ENCODE measurements at places on chromosomes 13 and 19.

- no peak for DNase-seq
Measured at GRCh38 chr13:56886398-56886797, 254.3 kb upstream of the PRR20A start.

GRCh38 chr13:39935155-39935554 is 279.7 kb downstream of the COG6 start:
- DNase-seq: no peak

DNA sequence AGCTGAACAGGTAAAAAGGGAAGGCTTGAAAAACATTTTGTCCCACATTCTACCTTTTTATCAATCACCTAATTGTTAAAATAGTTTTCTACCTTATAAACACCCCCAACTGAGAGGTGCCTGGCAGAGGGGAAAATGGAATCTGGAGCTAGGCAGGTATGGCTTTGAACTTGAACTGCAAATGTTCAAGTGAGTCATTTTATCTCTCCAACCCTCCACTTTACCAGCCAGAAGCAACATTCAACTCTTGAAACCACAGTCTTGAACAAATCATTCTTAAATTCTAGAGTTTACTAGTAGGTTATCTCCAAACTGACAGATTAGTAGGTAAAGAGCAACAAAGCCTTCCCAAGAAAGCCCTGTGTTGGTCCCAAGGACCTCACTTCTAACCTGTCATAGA is 116.9 kb downstream of the ABCC4 start:
- DNase-seq: no peak

- DNase-seq: no peak
Measured at GRCh38 chr13:33963134-33963533, 145.2 kb downstream of the RFC3 start.

DNA sequence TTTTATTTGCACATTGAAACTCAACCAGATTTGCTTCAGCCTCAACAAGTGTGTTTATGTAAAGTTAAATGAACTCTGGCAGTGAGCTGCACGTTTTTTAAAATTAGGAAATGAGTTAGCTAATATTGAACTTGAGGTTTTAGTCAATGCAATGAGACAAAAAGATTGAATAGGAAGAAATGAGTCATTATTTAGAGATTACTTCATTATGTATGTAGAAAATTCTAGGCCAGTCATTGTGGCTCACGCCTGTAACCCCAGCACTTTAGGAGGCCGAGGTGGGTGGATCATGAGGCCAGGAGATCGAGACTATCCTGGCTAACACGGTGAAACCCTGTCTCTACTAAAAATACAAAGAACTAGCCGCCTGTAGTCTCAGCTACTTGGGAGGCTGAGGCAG is 22.8 kb upstream of the CD70 start:
- DNase-seq: no peak

GRCh38 chr19:4504297-4504701 is 14.0 kb downstream of the PLIN4 start:
- no peak for DNase-seq

- DNase-seq: no peak
Measured at GRCh38 chr13:99486996-99487395, 14.3 kb upstream of the TM9SF2 start.

DNA sequence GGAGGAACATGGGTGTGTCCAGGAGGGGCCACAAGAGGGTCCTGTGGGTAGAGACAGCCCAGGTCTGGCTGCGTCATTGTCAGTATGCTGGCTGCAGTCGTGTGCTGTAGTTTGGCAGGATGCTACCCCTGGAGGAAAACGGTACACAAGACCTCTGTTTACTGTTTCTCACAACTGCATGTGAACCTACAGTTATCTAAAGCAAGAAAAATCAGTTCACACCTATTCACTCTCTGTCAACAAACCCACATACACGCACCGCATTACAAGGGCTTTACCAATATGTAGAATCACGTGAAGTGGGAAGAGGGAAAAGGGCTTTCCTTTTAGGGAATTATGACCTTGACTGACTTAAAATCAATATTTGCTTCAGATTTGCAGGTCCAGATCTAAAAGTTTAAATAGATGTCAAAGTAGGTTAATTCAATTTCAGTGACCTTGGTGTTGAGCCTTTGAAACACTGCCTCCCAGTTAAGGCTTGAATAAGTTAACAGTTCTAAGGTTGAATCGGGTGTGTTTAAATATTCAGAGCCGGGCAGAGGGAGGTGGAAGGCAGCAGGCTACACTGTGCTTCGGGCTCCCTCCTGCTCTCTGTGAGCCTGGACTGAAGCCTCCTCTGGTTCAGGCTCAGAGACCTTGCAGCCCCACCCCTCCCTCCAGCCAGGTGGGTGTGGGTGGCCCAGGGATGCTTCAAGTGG is 17.2 kb upstream of the MCF2L start:
- no peak for DNase-seq

GRCh38 chr19:33521480-33522370 is at the start of gene PEPD:
Gene PEPD, minus strand, starts transcription at chr19:33521791. Its CDS starts 31 bp downstream, at chr19:33521760.
- DNase-seq: peak; percentile 84

DNA sequence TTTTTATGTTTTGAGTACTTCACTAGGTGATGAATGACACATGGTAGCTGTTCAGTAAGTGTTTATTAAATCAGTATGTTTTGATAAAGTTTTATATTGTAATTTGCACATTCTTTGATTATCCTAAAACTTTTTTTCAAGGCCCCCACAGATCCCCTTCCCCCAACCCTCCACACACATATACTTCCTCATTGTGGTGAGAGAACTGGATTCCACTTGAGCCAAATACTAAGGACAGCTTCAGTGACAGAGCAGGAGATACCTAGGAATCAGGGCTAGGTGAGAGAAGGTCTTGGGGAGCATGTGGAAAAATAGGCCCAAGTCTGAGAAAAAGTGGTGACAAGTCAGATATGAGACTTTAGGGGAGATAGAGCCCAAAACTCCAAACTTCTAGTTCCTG is 174.6 kb downstream of the TDRD3 start:
- DNase-seq: no peak

- DNase-seq: no peak
Measured at GRCh38 chr19:45030825-45031224, 8.0 kb upstream of the CLASRP start.

- no peak for DNase-seq
Measured at GRCh38 chr13:83499286-83499685, 383.0 kb downstream of the SLITRK1 start.

DNA sequence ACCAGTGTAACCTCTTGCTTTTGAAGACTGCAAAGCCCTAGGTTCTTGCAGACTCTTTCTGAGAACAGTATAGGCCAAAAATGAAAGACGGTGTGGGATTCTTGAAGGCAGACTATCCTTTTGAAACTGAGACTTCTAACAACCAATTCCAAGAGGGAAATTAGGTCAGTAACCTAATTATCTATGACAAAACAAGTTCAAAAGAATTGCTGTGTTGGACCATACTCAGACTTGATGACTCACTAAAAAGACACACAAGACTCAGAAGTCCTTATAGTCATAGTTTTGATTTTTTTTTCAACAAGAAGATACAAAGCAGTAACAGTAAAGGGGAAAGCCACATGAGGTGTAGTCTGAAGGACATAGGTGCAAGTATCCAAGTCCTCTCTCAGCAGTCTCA is 624.0 kb upstream of the GPC6 start:
- no peak for DNase-seq

GRCh38 chr13:53038993-53039392 is 10.4 kb downstream of the OLFM4 start:
- no peak for DNase-seq

- DNase-seq: no peak
Measured at GRCh38 chr13:92097337-92097903, 699.0 kb downstream of the GPC5 start.

- no peak for DNase-seq
Measured at GRCh38 chr13:94382517-94382916, 97.0 kb downstream of the DCT start.

Measured in mesothelial cell of epicardium (in vitro differentiated cells).